ENCODE measurements at places on chromosomes 1 and 21.

DNA sequence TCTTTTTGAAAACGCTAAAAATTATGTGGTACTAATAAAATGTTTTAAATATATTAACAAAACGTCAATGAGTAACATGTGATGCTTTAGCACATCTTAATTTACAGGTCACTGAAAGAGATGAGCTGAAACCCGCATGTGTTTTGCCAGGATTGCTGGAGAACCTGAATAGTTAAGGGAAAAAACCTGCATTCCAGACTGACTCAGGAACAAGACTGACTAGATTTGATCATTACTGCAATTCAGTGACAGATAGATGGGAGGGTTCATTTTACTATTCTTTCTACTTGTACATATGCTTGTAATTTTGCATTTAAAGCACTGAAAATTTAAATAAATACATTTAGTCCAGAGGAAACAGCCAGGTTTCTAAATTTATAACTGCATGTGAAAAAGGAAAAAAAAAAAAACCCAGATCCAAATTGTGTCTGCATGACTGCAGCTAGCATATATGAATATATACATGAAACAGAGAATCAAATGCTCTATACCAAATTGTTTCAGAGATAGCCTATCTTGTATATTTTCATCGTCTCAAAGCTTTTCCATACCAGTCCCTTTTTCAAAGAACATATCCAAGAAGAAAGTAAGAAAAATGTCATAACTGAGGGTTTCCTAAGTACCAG is 71.7 kb downstream of the APP start:
- no peak for DNase-seq

DNA sequence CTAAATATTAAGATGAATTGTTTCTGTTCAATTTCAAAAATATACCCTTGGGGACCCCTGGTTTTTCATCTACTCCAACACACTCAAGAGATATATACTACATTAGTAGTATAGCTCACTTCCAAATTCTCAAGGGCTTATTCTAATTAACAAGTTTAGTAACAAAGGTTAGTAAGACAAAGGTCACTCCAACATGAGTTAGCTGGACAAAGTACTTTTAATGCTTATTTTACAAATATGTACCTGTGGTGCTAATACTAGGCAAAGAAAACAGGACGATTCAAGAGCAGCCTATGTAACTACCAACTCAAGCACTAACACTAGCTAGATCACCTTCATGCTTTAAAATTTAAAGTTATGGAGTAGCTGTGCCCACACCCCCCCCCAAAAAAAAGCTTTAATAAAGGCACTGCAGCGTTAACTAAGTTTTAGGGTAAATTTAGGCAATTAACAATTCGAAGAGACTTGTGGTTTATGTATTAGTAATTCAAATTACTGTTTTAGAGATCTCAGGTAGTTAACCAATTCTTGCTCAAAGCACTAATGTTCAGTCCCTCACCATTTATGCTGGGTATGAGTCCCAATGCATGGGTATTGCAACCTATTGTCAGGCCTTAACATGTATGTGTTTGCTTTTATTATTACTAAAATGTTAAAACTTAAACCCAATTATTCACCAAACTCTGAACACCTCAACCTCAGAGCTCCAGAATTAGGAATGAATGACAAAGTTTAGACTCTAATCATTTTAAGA is 14.1 kb downstream of the HNRNPU start:
- DNase-seq: no peak

DNA sequence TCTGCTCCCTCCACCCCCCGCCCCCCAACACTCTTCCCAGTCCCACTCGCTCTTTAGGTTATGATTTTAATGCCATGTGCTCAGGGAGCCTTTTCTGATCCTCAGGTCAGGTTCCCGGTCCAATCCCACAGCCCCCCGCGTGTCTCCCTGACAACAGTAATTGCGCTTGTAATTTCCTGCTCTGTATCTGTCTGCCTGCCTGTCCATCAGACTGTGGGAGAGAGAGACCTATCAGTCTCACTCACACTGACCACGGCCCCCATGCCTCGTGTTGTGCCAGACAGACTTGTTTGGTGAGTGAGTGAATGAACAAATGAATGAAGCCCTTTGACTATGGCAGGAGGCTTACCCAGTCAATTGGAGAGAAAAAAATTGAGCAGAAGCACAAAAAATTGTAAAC is 50.8 kb upstream of the ECE1 start:
- no peak for DNase-seq

- no peak for DNase-seq
Observed at GRCh38 chr1:220967911-220968310, 88.7 kb downstream of the HLX start.

GRCh38 chr1:40766560-40766959 is 17.0 kb upstream of the KCNQ4 start:
- no peak for DNase-seq

DNA sequence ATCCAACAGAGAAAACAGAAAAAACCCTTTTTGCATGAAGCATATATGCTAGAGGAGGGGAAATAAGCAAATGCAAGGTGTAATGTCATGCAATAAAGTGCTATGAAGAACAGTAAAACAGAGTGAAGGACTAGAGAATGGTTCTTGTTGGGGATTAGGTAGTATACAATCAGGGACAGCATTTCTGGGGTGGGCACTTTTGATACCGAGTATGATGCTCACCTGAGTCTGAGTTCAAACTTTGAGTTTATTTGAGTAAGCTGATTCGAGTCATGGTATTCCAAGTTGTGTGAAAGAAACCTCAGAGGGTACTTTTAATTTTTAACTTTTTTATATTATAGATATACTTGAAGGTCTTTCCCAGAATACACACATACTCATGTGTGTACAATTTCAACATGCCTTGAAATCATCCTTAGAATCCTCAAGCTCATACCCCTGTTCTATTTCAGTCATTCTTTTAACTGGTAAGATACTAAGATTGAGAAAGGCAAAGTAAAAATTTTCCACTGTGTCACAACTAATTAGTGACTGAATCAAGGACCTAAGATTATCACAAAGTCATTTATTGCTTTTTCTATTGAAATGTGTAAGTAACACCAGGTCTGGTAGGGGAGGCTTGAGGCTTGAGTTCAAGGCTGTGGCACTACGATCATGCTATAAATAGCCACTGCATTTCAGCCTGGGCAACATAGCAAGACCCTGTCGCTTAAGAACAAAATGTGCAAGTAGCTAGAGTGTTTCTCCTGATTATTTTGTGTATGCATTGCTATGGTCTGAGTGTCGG is 12.1 kb downstream of the LRRC8B start:
- DNase-seq: no peak

DNA sequence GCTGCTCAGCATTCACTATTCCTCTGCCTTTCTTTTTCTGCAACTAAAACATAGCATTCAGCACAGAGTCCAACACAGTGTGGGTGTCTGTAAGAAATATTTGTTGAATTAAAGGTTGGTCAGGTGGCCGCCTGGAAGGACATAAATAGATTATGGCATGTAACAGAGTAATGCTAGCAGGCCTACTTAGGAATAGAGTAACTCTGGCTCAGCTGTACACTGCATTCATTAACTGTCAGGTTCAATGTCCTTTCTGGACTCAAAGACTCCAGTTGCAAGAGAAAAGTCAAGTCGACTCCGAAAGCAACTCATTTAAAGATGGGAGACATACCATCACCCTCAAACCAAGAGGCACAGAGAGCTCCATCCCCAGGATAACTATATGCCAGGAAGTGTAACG is 116.0 kb downstream of the LMX1A start:
- DNase-seq: no peak

DNA sequence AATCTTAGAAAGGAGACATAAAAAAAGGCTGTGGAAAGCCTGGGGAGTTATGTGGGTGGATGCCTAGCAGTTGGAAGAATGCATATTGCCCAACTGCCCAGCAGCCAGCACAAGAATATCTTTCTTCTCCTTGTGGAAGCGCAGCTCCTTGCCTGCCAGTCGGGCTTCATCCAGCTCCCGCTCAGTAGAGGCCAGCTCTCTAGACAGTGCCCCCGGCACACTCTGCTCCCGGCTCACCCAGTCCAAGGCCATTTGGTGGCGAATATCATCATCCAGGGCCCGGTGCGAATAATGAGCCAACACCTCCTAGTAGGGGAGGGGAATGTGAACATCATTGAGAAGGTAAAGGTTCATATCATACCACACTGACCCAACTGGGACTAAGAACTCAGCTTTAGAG is 9.0 kb upstream of the RBM8A start:
- DNase-seq: no peak

DNA sequence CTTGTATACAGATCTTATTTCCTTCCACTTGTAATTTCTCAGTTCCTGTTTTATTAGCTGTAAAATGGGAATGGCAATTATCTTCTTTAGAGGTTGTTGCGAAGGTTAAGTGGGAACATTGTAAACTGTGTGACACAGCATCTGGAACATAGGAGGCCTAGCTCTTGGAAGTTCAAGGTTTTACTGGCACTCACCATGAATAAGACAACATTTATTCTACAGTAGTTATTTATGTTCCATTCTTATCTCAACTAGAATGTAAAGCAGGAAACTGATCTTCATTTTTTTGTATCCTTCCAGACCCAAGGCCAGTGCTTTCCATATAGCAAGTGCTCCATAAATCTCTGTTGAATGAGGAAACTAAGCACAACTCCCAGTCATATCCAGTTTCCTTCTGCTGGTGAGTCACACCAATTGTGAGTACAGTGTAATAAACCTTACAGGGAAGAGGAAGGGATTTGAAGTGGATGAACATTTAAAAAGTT is 1.4 kb downstream of the BCL10 start:
- no peak for DNase-seq

DNA sequence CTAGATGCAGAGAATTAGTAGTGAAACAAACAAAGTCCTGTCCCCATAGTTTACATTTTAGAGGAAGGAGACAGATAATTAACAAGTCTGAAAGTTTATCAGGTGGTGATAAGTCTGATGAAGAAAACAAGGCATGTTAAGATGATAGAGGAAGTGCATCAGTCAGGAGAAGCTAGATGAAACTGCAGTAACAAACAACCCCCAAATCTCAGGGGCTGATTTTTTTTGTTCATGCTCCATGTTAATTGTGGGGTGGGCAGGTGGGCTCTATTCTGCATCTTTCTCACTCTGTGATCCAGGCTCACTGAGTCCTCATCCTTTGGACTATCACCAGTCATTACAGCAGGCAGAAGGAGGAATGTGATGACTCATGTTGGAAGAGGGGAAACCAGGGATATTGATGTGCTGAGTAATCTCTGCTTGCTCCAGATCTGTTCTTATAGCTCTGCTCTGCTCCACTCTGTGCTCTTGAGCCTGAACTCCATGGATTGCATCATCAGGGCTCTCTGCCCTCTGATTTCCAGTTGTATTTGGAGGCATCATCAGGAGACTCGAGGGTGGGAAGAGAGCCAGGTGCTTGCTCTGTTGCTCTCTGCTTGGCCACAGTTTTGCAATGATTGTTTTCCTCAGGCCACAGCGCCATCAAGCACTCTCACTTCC is 166.9 kb downstream of the IER5 start:
- no peak for DNase-seq

DNA sequence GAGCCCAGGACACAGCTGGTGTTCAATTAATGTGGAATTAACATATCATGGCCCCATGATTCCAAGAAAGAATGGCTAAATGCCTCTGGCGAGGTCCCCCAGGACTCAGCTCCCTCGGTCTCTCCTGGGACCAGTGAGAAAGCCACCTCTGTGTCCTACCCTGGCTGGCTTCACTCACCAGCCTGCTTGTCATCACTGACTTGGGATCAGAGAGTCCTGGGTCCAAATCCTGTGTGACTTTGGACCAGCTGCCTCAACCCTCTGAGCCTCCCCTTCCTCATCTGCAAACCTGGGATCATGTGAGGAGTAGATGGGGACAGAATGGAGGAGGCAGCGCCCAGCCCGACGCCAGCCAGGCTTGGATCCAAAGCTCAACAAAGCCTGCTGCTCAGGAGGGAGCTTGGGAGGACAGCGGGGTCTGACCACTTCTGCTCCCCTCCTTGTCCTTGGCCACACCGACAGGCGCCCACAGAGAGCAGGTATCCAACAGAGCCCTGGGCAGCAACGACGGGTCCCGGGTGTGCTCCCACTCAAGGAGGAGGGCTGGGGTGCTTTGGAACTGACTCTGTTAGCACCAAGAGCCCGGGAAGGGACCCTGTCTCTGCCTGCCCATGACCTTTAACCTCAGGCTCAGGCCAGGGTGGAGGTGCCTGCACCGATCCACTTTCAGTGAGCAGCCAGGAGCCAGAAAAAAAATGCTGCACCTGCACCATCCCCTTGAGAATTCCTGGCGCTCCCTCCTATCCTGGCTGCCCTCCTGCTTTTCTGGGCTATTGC is 3.2 kb downstream of the SH2D5 start:
- no peak for DNase-seq

- DNase-seq: no peak
Observed at GRCh38 chr1:247435030-247435758, 19.2 kb downstream of the NLRP3 start.

- DNase-seq: no peak
Observed at GRCh38 chr1:111629190-111629954, 9.8 kb downstream of the RAP1A start.

GRCh38 chr1:93324486-93325464 is 20.9 kb upstream of the DR1 start:
- no peak for DNase-seq

GRCh38 chr1:201488830-201489589 is 17.9 kb downstream of the CSRP1 start:
- no peak for DNase-seq

DNA sequence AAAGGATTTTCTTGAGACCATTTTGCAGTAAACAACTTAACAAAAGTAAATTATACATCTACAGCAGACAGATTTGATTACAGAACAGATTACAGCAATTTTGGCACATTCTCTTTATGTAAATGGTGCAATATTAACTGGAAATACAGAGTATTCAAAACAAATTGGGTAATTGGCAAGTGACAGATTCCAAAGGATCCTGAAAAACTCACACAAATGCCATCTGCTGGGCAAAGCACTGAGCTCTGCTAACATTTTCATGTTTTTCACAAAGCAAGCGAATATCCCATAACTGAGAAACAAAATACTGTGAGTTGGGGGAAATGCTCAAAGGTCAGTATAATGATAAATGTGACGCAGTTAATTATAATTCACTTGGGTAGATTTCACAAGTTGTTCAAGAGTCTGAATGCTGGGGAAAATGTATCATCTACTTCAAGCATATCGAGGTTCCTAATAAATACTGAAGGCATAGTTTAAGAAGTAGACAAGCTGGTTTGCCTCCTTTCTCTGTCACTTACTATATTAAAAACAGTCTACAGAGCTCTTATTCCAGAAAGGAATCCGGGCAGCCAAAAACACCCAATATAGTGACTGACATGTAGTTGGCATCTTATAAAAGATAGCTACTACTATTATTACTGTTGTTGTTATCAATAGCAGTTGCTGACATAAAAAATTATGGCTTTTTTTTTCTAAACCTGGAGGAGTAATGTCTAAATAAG is 75.8 kb upstream of the SDC3 start:
- DNase-seq: no peak

DNA sequence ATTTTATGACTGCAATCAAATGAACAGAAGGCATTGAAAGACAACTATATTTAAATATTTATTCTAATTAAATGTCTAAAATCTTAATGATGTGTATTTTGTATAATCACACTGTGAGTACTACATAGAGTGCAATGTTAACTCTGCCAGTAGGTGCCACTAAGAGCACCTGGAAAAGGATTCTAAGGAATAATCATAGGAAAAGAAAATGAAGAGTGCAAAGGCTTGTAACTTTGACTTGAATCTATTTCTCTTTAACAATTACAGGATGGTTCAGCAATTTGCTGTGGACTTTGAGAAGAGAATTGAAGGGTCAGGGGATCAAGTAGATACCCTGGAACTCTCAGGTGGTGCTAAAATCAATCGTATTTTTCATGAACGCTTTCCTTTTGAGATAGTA is 200.4 kb downstream of the DNM3 start:
- DNase-seq: no peak

GRCh38 chr1:6507037-6507428 is 15.6 kb upstream of the PLEKHG5 start:
- no peak for DNase-seq

GRCh38 chr1:214187121-214187900 is 93.6 kb upstream of the SMYD2 start:
- no peak for DNase-seq

All from cerebellar nuclear complex (tissue), 1 donor.